ENCODE measurements at places on chromosomes 5 and 9. TPM values are rescaled to one million over a fixed set of nuclear protein-coding genes. Genes with fewer than 3 reads are reported as not detected.

CAMK2A gene
- polyA plus RNA-seq: not detected

OR2V2 gene
- polyA plus RNA-seq: not detected

SHOC1 gene
- polyA plus RNA-seq: 0.01 TPM

SPINK4 gene
- polyA plus RNA-seq: not detected

ZNF883 gene
- polyA plus RNA-seq: 0.90 TPM

BARHL1 gene
- not detected for polyA plus RNA-seq

RNF208 gene
- polyA plus RNA-seq: not detected

PCDHAC1 gene
- 0.45 TPM for polyA plus RNA-seq

CD14 gene
- 0.18 TPM for polyA plus RNA-seq

INSL6 gene
- polyA plus RNA-seq: not detected

SPINK13 gene
- not detected for polyA plus RNA-seq

OR1J4 gene
- polyA plus RNA-seq: not detected

RPL37 gene
- polyA plus RNA-seq: 3,448 TPM

OMD gene
- polyA plus RNA-seq: not detected

ADAMTSL2 gene
- polyA plus RNA-seq: not detected

- no peak for DNase-seq
These were observed 955 bp downstream of the CDH6 start for GRCh38 chr5:31194468-31194813.

DNA sequence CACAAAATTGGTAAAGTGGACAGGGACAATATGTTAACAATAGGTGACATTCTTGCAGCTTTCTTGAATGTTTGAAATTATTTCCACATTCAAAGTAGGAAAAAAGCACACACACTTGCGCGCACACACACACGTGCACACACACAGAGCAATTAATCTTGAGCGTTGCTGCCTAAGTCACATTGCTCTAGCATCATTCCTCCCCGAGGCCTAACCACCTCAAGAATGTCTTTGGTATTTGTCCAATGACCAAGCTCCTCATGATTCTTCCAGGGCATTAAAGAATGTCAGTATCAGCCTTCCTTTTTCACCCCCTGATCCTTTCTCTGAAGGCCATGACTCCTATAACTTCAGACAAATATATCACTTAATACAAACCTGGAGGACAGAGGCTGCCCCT, 198.1 kb downstream of the NPR3 start:
- no peak for DNase-seq

DNA sequence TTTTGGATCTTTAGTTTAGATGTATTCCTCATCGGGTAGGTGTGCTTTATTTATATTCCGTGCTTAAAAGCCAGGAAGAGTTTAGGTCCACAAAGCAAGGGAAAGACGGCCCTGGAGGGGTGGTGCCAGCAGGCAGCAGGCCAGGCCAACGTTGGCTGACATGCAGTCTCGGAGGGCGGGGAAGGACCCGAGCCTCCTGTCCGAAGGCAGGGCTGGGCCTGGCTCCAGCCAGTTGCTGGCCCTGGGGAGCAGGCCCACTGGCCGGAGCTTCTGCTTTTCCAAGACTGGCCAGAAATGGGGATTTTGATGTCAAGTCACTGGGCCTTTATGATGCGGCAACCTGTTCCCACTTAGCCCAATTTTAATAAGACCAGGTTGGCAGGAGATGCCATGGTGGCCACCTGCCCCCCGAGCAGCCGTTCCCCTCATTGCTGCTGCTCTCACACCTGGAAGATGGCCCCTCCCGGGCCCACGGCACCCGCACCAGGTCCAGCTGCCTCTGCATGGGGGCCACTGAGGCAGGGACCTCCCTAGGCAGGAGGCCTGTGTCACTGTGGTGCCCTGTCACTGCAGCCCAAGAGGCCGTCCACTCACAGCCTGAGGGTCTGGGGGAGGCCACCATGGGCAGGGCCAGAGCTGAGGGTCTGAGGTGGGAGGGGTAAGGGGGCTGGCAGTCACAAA, 23.2 kb downstream of the LPCAT1 start:
- DNase-seq: no peak

DNA sequence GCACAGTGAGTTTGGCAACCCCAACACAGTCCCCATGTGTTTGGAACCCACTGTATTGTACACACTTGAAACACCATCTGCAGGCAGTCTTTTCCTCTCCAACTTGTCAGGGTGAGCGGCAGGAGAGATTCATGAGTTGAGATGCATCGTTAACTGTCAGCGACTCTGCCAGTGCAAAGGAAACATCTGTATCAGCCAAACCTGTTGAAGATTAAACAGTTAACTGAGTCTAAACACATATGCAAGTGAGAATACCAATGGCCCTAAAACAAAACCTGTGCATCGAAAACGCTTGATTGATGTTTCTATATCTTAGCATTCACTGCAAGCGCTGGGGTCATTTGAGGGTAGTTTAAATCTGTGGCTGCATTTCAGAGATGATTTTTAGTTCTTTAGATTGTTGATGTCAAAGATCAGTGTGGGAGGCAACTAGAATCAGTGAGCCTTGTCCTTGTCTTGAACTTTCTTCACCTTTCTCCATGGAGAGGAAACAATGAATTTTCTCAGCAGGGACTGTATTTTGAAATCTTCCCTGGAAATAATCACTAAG, 41.3 kb upstream of the PAM start:
- no peak for DNase-seq

DNA sequence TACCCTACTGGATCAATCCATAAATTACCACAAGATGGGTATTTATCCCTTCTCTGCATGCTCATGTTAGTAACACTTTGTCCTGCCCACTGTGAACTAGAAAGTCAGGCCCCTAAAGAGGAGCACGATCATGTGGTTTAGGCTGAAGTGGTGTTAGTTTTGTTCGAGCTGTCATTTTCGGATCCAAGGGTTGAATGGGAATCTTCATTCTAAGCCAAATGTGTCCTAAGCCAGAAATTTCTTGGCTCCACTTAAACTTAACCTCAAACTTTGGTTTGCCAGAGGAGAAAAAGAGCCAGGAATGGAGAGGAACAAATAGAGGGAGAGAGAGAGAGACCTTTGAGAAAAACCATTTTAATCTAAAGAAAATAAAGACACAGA, 837.7 kb upstream of the ZNF608 start:
- DNase-seq: no peak

DNA sequence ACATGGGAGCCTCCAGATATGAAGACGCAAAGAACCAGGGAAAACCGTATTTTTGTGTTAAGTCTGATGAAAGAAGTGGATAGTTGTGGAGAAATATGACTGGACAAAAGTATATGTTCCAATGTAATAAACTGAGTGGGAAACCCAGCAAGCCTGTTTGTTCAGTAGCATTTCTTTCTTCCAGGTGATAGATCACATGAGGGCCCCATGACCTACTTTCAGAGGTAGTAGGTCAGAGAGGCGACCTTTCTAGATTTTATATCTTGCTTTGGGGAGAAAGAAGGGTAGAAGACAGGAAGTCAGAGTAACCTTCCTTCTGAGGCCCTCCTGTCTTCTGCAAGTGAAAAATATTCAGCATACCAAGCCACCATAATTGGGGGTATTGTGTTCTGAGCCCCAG, 31.5 kb downstream of the CCDC171 start:
- no peak for DNase-seq

DNA sequence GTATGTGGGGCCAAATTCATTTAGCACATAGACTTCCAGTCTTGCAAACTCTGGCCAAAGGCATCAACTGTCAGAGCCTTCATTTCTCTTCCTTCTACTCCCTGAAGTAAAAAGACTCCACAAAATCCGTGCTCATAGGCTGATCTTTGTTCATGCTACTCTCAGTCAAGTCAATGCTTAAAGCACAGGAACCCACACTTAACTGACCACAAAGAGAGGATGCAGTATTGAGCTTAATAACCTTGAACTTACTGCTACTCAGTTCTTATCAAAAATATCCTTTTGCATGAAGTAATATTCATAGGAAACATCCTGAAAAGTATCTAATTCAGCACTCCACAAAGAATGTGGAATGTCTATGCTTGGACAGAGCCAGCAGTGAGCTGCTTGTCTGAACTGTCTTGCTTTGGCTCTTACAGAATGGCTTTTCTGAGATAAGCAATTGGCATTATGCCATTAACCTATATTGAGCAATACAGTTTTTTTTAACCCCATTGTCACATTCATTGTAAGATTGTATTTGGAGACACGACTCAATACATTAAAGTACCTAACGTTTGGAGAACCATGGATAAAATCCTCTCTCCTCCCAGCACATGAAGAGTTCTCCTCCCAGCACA, 21.7 kb downstream of the LPAR1 start:
- DNase-seq: no peak

- DNase-seq: no peak
These were observed 42.6 kb upstream of the KIF2A start for GRCh38 chr5:62263401-62263800.

DNA sequence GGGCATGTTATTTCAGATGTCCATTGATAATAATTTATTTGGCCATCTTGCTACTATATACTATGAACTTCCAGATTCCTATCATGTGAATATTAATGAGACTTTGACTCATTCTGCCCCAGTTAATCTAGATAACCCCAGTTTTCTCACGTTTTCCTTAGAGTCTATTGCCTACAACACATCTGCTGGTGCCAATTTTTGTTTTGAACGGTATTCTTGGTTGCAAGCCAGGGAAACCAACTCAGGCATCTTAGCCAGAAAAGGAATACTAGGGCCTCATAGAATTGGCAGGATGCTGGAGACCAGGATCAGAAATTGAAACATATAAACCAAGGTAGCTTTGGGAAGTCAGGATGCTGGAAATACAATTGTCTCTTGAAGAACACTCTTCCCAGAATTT, 28.0 kb upstream of the NPR3 start:
- no peak for DNase-seq

- no peak for DNase-seq
These were observed 142.4 kb upstream of the ZNF608 start for GRCh38 chr5:124888622-124889485.

GRCh38 chr5:44257653-44258365, 131.4 kb downstream of the FGF10 start:
- no peak for DNase-seq

- DNase-seq: no peak
These were observed 82.7 kb upstream of the SPOCK1 start for GRCh38 chr5:137581776-137582175.

DNA sequence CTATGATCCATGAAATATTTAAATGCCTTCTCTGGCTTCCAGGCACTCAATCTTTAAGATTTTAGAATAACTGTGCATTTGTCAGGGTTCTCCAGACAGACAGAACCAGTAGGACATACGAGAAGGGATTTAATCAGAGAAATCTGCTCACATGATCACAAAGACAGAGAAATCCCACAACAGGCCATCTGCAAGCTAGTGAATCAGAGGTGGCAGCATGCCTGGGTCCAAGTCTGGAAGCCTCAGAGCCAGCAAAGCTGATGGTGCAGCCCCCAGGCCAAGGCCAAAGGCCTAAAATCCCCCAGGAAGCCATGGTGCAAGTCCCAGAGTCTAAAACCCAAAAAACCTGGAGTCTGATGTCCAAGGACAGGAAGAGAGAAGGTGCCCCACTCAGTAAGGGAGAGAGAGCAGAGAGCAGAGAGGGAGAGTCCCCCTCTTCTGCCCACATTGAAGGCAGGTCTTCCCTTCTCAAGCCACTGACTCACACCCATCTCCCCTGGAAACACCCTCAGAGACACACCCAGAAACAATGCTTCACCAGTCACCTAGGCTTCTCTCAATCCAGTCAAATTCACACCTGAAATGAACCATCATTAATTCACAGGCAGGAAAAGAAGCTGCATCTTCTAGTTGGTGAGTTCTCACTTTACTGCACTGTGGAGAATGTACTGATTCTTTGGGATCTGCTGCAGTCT, 48.7 kb downstream of the CAMSAP1 start:
- DNase-seq: no peak

GRCh38 chr5:6812800-6813731, 99.8 kb downstream of the TENT4A start:
- no peak for DNase-seq

- no peak for DNase-seq
These were observed 251.7 kb downstream of the RAB3C start for GRCh38 chr5:58834242-58835225.

- no peak for DNase-seq
These were observed 70.5 kb downstream of the LMNB1 start for GRCh38 chr5:126847456-126847820.

DNA sequence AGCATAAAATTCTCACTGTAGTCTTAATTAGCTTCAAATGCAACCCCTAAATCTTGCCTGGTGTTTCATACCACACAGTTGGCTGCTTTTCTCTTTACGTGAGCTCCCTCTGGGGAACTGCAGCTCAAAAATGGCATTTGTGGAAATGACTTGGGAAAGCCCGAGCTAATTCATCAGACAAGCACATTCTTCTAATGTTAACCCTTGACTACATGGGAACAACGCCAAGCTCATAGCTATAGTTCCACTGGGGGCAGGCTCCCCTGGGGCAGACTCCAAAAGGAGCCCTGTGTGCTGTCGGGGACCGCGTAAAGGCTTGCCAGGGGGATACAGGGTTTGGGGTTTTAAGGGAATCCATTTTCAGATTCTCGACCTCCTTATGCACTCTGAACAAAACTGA, 301.4 kb upstream of the DAP start:
- no peak for DNase-seq

- no peak for DNase-seq
These were observed 4.8 kb upstream of the NFX1 start for GRCh38 chr9:33285502-33285901.

GRCh38 chr5:2742921-2743679, 8.4 kb downstream of the IRX2 start:
- no peak for DNase-seq

GRCh38 chr9:6873857-6874256, 116.1 kb downstream of the KDM4C start:
- no peak for DNase-seq

DNA sequence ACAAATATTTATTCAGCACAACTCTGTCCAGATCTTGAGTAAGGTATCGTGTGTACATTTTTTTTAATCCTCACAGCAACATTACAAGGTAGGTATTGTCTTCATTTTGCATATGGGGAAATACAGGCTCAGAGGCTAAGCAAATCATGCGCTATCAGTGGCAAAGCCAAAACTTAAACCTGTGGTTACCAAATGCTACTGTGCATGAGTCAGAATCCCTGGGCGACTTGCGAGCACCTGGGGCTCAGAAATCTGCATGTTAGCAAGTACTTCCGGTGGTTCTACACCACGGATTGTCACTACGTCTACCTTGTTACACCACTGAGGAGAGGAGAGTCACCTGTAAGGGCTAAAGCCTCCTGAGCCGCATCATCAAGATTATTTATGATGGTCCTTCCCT, 21.3 kb downstream of the C5orf58 start:
- DNase-seq: peak; percentile 9

DNA sequence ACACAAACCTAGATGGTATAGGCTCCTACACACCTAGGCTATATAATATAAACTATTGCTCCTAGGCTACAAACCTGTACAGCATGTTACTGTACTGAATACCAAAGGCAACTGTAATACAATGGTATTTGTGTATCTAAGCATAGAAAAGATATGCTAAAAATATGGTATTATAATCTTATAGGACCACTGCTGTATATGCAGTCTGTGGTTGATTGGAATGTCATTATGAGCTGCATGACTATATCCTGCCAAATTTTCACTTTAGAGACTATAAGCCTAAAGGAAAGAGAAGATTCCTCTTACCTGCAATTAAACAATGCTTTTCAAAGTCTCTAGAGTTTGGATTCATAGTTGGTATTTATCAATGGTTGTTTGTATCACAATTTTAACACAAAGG, 24.7 kb upstream of the ACOT12 start:
- DNase-seq: no peak

- no peak for DNase-seq
These were observed 36.0 kb downstream of the KCNMB1 start for GRCh38 chr5:170353011-170353761.

- no peak for DNase-seq
These were observed 86.3 kb downstream of the TLE1 start for GRCh38 chr9:81602887-81603680.

- DNase-seq: no peak
These were observed 86.3 kb upstream of the IRX1 start for GRCh38 chr5:3509290-3509689.

GRCh38 chr5:158409507-158409906, 550.6 kb upstream of the CLINT1 start:
- no peak for DNase-seq

Data from keratinocyte (primary cell).